ENCODE measurements at places on chromosomes 1 and 21.

DNA sequence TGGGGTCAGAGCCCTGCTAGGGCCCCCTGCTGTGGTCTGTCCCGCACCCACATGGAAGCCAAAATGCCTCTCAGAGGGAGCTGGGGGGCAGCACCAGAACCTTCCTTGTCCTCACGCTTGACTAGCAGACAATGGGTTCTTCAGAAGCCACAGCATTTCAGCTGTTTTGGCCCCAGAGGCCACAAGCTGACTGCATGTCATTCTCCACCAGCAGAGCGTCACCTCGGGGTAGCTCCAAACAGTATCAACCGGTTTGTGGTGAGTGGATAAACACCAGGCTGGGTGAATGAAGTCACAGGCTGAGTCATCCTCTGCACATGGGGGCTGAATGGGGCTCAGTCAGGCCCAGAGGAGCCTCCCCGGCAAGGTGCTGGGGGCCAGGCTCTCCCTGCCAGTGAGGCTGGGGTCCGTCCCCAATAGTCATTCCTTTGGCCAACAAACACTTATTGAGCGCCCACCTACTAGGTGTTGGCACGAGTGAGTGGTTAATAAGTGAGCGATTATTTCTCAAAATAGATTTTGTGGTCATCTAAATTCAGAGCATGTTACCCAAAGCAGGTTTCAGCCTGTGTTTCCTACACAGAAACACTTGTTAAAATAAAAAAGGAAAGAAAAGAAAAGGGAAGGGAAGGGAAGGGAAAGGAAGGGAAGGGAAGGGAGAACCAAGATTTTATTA is 9.1 kb downstream of the OLIG1 start:
- peak; percentile 13 for DNase-seq

DNA sequence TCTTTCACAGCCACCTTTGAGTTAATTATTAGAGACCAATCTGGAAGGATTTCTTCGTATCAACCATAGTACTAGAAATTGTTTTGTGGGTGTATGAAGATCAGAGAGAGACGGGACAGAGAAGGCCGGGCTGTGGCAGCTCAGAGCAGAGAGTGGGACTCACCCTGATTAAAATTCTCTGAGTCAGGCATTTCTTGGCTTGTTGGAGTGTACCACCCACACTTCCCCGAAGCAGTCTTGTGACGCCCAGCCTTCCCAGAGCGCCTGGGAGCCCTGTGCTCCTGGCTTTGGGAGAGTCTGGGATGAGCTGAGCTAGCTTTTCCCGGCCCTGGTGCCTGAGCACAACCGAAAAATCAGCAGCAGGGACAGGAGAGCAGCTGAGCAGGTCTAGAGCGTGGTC is 19.4 kb downstream of the PLEKHM2 start:
- peak; percentile 66 for DNase-seq

GRCh38 chr1:66296951-66297350 is 237.0 kb upstream of the SGIP1 start:
- DNase-seq: no peak

- DNase-seq: no peak
These were observed 28.1 kb downstream of the RXRG start for GRCh38 chr1:165416876-165417275.

DNA sequence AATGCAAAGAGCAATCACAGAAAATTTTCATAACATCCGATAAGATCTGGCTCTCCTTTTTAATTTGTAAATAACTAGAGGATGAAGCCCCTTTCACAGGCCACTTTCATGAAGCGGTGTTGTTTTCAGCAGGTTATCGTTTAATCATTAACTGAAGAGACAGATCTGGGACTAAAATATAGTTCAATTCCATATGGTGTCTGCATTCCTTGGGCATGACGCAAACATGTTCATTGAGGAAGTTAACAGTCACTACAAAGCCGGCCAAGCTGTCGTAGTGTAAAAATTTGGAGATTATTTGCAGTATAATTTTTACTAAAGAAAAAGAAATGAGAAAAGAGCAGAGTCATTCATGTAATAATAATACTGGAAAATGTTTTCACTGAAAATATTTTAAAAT is 565.2 kb upstream of the ADAMTS5 start:
- DNase-seq: no peak

GRCh38 chr1:234490793-234491479 is 12.0 kb upstream of the TARBP1 start:
- DNase-seq: no peak

DNA sequence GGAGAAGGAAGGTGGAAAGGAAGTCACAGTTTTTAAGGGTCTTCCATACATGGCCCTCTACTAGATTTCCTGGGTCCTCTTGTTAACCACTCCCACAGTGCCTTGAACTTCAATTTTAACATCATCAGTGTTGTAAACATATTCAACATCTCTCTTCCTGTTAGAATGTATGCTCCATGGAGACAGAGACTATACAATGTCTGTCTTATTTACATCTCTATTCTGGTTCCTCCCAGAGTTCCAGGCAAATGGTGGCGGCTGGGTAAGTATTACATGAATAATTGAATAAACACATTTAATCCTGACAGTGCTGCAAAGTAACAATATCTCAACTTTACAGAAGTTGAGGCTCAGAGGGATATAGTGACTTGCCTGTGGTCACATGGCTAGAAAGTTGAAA is 40.3 kb downstream of the CDC7 start:
- DNase-seq: no peak

DNA sequence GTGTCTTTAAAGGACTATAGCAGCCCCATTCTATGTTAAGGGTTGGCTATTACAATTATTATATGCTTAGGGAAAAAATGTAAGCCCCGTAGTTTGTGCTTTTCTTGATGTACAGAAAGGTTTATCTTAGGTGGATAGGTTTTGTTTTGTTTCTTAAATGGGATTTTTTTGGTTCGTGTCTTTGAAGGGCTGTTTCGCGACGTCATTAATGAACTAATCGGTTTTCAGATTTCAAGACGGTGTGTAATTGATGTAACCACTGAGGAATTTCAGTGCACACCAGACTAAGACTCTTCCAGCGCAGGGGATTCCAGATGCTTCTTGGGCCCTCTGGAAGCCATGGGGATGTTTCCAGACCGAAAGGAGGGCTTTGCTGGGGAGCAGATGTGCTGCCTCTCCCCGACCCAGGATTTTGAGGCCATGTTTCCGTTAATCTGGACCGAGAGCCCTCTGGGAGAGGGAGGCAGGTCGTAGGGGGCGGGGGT is 4.8 kb upstream of the SIM2 start:
- no peak for DNase-seq

DNA sequence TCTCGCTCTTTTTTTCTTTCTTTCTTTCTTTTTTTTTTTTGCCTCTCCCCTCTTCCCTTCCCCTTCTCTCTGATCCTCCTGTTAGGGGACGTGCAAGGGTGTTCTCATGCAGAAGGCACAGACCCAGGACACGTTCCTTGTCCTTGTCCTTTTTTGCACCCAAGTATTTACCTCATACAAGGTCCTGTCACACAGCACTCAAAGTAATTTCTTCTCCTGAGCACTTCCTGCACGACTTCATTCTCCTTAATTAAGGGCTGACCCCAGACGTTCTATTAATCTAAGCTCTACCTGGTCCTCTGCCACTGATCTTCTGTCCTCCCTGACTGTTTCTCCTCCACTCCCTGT is 424 bp upstream of the PCNX2 start:
- no peak for DNase-seq

DNA sequence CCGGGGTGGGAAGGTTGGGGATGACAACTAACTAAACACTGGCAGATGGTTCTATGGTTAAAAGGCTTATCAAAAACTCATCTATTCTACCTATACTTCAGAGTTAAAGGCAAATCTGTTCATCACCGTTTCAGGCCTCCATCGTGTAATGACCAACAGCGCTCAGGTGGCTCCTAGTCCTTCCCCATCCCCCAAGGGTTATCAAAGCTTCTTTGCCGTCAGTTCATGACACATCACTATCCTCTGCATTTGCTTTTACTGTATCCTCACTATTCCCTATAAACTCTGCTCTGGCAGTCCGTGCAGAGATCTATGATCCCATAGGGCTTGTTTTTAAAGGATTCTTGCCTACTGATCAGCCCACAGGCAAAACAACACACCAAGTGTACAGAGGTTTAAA is 8.2 kb downstream of the HMGN1 start:
- no peak for DNase-seq

DNA sequence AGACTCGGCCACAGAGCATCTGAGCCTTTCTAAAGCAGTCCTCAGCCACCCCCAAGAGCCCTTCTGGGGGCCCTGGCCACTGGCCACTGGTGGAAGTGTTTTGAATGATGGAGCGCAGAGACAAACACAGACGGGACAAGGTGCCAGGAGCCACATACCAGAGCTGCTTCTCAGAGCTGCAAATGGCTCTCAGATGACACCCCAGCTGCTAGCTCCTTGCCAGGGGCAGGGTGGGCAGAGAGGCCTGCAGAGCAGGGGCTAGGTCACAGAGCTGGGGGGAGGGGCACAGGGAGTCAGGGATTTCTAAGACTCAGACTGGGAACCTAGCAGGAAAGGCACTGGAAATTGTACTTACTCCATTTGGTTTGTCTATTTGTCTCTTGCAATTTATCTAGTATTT is 30.4 kb downstream of the KCNN3 start:
- no peak for DNase-seq

DNA sequence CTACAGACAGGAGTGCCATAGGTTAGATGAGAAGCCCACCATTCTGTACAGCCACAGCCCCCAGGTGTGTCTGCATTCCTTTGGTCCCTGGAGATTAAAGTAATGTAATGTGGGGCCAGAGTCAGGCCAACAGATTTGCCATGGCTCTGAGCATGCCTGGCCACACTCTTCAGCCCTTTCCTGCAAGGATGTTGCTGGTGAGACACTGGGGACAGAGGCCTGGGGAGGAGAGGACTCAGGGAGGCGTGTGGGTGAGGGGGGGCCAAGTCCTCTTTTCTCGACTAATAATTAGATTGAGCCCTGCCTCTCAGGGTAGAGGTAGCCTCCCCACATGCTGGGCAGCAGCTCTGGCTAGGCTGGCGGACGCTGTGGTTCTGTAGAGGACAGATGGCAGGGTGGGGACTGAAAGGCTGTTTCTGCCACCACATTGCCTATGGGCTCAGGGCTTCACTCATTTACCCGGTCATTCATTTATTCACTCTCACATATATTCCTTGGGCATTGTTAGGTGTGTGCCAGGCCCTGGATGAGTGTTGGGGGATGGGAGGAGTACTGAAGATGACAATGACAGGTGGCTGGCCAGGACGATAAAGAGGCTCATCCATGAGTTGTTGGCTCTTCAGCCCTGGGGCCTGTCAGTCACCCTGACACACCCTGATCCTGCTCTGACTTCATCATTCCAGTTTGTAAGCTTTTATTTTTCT is 7.1 kb upstream of the PRCC start:
- DNase-seq: no peak

GRCh38 chr1:91616712-91617111 is 116.1 kb downstream of the CDC7 start:
- DNase-seq: no peak
